ENCODE measurements at places on chromosomes 13 and 19.
A peak's percentile ranks its signal among the peaks of the same experiment; 100 is the strongest.

DNA sequence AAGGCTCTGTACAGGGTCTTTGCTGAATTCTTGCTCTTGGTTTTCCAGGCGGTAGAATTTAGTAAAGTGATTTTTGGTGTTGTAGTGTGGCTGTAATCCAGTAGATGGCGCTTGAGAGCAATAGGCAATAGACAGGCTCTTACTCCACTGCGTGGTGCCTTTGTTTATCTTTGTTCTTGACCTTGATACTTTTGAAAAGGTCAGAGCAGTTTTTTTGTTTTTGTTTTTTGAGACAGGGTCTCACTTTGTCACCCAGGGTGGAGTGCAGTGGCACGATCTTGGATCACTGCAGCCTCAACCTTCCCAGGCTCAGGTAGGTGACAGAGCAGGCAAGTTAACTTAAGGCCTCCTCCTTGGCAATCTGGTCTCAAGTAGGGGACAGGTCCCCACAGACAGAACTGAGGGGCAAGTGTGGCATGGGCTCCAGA lies 12.2 kb upstream of the LILRA5 start:
- peak; percentile 56 for DNase-seq

GRCh38 chr19:1577090-1577928 lies 9.2 kb upstream of the MEX3D start:
- DNase-seq, result no peak

DNA sequence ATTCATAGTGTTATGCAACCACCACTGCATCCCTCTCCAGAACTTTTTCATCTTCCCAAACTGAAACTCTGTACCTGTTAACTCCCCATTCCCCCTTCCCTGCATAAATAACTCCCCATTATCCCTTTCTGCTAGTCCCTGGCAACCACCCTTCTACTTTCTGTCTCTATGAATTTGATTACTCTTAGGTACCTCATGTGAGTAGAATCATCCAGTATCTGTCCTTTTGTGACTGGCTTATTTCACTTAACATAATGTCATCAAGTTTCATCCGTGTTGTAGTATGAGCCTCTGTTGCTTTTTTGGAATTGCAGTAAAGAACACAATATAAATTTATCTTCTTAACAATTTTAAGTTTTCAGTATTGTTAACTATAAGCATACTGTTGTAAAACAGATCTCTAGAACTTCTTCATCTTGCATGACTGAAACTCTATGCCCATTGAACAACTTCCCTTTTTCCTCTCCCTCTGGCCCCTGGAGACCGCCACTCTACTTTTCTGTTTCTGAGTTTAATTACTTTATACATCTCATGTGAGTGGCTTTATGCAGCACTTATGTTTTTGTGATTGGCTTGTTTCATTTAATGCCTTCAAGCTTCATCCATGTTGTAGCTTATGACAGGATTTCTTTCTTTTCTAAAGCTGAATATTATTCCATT lies 87.3 kb upstream of the ABCC4 start:
- DNase-seq, result no peak

- DNase-seq, result peak; percentile 73
Measured at GRCh38 chr19:12788682-12789097, 2.6 kb upstream of the JUNB start.

DNA sequence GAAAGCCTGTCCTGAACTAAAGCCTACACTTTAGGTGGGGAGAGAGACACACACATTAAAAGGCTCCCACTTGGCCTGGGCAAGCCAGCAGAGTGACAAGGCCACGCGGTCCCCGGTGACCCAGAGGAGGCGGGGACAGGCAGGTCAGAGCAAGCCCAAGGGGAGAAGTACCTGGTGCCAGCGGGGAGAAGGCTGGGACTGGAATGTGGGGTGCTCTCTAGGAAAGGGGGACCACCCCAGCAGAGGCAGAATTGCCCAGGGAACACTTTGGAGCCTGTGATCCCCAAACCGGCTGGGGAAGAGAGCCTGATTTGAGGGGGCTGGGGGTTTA lies 82.3 kb downstream of the RAB20 start:
- no peak for DNase-seq

DNA sequence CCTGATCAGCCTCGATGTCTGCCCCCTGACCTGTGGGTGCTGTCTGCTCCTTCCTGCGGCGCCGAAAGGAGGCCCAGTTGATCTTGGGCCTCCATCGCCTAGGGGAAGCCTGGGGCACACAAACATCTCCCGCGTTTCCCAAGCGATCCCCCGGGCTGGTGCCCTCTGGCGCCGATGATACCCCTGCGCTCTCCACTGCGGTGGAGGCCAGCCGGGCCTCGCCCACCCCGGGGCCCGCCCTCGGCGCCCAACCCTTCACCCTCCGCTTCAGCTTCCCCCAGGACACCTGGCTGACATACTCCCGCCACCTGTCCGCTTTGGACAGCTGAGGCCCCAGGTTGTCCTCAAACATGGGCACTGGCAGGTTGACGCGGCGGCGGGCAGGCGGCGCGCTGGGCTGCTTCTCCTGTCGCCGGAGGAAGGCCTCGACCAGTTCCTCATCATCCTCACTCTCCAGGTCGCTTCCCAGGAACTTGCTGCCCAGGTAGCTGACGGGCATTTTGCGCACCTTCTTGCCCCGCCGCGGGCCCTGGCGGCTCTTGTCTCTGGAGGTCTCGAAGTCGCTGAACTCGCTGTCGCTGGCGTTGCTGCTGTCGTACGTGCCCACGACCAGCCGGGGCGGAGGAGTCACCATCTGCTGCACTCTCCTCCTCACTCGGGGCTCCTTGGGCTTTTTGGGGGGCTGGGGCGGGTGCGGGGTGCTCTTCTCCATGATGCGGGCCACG lies 1.3 kb downstream of the CCDC8 start:
- peak; percentile 54 for DNase-seq

DNA sequence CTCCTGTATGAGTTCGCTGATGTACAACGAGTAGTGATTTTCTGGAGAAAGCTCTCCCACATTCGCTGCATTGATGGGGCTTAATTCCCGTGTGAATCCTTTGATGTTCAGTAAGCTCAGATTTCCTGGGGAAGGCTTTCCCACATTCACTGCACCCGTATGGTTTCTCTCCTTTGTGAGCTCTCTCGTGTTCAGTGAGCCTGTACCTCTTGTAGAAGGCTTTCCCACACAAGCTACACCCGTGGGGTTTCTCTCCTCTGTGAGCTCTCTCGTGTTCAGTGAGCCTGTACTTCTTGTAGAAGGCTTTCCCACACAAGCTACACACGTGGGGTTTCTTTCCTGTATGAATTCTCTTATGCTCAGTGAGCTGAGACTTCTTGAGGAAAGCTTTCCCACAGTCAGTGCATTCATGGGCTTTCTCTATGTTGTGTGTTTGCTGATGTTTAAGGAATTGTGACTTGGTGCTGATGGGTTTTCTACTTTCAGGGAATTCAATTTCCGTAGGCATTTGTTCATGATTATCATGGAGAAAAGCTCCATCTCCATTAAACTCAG lies 3.5 kb upstream of the ZNF577 start:
- no peak for DNase-seq

GRCh38 chr19:35170359-35171061 lies 16.0 kb downstream of the FXYD5 start:
- DNase-seq, result peak; percentile 42

GRCh38 chr19:52670046-52670445 lies 31.9 kb upstream of the ZNF83 start:
- no peak for DNase-seq

DNA sequence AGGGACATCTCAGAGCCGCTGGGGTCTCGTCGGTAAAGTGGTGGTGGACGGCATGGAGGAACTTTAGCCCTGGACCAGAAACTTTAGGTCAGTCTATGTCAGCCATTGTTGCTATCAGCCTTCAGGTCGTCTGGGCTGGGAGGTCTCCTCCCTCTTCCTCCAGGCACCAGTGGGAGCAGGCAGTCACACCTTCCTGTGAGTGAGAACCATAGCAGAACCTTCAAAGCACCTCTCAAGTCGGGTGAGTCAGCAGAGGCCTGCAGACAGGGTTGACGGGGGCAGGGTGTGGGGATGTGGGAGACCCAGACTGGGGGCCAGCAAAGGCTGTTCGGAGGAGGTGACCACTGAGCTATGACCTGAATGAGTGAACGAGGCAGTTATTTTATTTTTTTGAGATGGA lies 15.4 kb upstream of the SBNO2 start:
- DNase-seq, result no peak

- DNase-seq, result no peak
Measured at GRCh38 chr19:42368765-42369164, 21.3 kb downstream of the CNFN start.

GRCh38 chr13:20124303-20124702 lies 36.5 kb downstream of the GJA3 start:
- no peak for DNase-seq

DNA sequence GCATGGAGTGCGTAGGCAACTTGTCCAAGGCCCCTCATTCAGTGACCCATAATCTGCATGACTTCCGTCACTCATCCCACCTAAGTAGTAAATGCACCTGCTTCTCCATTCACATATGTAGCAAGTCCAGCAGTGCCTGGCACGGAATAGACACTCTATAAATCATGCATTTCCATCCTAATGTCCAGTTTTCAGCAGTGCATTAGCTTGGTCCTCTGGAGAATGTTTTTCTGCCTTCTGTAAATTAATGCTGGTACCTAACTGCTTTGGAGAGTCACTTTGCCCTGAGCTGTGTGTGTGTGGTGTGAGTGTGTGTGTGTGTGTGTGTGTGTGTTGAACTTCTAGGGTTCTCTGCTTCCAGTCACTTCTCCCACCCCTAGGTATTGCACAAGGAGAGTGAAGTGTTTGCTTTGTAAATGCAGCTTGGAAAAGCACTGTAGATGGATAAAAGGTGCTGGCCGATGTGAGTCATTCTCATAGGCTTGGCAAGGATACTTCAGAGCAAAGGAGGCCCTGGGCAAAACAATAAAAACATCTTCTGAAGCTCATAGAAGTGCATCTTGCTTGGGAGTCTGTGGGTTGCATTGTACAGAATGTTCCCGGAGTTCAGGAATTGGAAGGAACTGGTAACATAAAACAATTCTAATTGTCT lies 181.8 kb downstream of the KATNAL1 start:
- no peak for DNase-seq

DNA sequence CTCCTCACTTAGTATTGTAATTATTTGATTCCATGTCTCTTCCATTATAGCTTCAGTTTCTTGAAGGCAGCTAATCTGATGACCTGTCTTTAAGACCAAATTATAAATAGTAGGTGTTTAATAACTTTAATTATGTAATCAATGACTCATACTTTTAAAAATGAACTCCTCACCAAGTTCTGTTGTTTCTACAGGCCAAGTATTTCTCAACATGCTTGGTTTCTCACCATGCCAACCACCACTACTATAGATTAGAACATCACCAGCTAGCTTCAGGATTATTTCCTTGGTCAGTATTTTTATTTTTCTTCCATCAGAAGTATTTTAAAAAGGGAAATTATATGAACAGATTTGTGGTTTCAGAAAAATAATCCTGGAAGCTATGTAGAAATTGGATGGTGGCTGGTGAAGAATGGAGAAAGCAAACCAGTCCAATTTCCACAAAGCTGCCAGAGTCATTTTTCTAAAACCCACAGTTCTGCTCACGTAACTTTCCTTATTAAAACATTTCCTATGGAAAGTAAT lies 237.7 kb upstream of the DACH1 start:
- DNase-seq, result peak; percentile 1

Data from cardiac muscle cell (in vitro differentiated cells and primary cell).